ENCODE measurements at places on chromosomes 12 and 14.
A peak's percentile ranks its signal among the peaks of the same experiment; 100 is the strongest.

DNA sequence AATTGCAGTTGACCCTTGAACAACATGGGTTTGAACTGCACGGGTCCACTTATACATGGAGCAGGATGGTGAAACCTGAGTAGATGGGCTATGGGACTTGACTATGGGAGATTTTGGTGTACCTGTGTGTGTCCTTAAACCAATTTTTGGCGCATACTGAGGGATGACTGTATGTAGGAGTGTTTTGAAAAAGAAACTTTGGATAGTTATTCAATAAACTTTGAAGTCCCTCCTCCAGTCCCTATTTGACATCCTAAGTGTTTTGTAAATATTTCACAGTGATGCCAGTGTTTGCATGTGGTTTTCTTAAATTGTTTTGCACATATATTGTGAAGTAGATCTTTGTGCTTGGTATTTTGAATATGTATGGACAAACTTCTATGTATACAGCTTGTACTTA, 12.4 kb downstream of the KTN1 start:
- no peak for DNase-seq

DNA sequence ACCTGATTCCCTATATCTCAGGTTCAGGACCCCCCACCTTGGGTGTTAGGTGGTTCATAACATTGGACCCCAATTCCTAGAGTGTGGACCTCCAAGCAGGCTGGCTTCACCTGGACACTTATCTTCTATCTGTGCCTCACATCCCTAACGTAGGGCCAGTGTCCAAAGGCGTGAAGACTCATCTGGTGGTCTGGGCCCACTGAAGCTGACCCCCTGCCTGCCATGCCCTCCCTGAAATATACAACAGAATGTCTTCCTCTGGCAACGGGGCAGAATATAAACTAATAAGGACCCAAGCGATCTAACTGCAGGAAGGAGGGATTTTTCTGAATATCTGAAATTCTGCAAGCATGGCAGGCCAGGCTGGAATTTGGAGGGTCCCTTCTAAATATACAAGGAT, 5.6 kb downstream of the HOXC13 start:
- no peak for DNase-seq

DNA sequence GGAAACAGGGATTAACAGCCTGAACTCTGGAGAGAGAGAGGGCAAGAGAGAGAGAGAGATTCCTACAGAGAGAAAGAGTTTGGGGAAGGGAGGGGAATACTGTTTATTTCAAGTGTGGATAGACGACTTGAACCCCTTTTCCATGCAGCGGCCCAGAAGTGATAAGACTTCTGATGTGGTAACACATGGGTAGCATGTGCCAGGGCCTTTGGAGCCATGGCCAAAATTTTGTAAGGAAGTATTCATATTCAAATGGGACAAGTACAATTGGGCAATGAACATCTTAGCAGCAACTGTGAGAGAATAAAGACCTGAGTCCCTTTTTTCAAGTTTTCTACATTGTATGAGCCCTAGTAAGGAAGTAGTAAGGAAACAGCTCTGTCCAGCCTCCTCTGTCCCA, 42.4 kb upstream of the CCDC196 start:
- DNase-seq = no peak

DNA sequence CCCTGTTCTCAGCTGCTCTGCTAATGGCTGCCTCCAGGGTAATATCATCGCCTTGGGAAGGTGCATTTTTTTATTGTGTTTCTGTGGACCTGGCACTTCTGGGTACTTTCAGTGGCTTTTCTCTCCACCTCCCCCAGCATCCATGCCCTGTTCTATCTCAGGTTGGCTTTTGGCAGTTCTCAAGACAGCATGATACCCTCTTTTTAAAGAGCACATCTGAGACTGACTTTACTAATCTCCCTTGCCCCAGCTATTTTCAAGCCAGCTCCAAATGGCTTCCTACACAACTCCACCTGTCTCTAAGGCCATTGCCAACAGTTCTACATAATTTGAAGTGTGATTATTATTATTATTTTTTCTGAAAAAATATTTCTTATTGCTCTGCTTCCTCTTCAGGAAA, 39.1 kb downstream of the CCDC175 start:
- no peak for DNase-seq

DNA sequence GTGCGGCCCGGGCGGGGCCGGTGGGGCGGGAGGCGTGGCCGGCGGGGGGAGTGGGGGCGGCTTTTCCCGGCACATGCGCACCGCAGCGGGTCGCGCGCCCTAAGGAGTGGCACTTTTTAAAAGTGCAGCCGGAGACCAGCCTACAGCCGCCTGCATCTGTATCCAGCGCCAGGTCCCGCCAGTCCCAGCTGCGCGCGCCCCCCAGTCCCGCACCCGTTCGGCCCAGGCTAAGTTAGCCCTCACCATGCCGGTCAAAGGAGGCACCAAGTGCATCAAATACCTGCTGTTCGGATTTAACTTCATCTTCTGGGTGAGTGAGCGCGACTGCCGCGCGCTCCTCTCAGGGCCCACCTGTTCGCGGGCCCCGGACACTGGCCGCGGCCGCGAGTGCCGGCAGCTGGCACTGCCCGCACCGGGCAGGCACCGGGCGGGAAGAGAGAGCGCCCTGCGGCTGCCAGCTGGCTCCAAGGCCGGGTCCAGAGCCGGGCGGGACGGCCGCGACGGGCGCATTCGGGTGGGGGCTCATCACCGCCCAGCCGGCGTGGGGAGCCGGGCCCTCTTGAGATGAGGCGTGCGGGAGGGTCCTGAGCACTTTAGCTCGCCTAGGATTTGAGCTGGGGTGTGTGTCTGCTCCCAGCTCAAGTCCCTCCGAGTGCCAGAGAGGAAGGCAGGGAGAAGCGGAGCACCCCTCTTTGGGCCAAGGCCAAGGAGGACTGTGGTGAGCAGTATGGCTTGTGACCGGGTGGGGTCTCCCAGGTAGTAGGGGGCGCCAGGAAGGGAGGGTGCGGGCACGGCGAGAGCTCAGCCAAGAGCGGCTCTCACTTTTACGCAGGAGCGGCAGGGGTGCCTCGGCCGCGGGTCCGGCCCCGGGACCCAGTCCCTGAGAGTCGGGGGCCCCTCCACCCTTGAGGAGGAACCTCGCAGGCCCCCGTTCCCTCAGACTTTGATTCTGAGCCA, at the start of gene CD9:
Gene CD9 (plus strand): TSS at position 145 of the 957 bp plus-strand sequence. CDS start 100 bp downstream, at position 245.
- no peak for DNase-seq

DNA sequence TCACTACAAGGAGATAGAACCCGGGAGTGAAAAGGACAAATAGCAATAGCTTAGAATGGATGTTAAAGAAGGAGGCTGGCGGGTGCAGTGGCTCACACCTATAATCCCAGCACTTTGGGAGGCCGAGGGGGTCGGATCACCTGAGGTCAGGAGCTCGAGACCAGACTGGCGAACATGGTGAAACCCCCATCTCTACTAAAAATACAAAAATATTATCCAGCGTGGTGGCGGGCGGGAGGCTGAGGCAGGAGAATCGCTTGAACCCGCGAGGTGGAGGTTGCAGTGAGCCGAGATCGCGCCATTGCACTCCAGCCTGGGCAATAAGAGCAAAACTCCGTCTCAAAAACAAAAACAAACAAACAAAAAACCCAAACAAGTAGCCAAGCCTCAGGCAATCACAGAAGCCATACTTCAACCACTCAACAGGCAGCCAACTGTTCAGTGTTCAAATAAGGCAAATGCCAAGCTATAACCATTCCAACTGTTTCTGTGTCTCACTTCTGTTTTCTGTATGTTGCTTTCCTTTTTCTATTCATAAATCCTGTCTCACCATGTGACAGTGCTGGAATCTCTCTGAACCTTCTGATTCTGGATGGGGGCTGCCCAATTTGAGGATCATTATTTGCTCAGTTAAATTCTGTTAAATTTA, 3.9 kb upstream of the SPTLC2 start:
- no peak for DNase-seq

DNA sequence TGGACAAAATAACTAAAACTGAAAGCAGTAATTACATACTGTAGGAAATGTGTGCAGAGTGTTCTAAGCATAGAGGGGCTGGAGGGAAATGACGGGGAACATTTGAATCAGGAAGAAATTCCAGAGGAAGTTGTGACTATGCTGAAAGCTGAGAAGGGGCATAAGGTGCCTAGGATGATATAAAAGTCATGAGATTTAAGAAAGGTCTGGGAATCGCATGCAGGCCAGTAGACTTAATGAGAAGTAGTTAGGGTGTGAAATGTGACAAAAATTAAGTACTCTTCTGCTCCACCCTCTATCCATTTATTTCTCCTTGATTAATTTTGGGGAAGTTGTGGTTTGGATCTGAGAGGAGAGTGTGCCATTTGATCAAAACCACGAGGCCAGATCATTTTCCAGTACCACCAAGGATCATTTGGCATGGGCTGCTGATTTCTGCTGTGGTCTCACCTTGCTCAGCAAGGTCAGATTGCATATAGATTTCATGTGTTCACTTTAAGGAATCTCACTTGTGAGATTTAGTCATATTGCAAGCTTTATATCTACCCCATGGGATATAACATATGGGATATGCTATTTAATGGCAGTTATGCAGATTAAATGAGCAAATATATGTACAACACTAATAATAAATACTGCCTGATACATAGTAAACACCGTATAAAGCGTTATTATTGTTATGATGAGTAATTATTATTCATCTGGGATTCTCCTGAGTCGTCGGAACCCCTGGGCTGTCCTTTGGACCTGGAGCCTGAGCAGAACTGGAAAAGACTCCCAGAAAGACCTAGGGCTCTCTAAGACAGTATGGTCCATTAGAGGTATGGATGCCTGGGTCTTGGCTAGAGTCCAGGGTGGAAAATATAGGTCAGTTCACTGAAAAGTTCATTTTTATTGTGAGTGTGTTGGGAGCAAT, 72.3 kb downstream of the SRGAP1 start:
- DNase-seq = peak; percentile 48

- no peak for DNase-seq
Observed at GRCh38 chr12:111436266-111436665, 30.5 kb downstream of the SH2B3 start.

DNA sequence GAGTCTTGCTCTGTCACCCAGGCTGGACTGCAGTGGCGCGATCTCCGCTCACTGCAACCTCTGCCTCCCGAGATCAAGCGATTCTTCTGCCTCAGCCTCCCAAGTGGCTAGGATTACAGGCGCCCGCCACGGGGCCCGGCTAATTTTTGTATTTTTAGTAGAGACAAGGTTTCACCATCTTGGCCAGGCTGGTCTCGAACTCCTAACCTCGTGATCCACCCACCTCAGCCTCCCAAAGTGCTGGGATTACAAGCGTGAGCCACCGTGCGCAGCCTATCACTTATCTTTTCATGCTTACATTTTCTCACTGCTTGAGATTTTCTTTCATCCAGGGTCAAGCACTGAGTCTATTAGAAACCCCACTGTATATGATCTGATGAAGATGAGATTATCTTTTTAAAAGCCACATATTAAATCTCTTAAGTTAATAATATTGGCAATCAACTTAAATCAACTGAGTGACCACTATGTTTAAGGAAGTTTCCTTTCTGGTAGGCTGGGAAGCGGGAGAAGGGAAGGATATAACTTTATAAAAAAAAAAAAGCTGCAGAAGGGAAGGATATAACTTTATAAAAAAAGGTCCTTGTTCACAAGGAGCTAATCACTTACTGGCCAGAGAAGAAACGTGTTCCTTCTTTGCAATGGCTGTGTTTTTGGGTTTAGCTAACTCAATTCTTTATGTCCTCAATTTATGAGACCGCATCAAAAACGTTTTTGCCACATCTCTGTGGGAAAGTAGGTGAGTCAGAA, 1.3 kb upstream of the MDM2 start:
- no peak for DNase-seq

- no peak for DNase-seq
Observed at GRCh38 chr12:49079793-49080192, 10.0 kb upstream of the RHEBL1 start.

DNA sequence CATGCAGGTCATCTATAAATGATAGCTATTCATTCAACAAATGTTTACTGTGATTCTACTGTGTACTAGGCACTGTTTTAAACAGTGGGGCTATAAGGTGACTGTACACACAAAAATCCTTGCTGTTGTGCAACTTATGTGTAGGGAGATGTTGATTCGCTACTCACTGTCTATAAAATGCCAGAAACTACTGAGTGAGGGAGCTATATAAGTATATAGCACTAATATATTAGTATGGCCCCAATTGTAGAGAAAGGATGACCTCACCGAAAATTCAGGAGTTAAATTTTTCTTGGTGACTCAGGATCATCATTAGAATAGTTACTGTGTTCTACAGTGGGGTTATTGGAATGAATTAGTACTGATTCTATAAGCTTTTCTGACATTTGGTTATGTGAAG, 117.4 kb downstream of the TGFB3 start:
- peak; percentile 93 for DNase-seq

GRCh38 chr12:69792533-69792932, 32.5 kb upstream of the MYRFL start:
- DNase-seq = no peak

- DNase-seq = no peak
Observed at GRCh38 chr12:67618303-67618702, 30.2 kb upstream of the DYRK2 start.

DNA sequence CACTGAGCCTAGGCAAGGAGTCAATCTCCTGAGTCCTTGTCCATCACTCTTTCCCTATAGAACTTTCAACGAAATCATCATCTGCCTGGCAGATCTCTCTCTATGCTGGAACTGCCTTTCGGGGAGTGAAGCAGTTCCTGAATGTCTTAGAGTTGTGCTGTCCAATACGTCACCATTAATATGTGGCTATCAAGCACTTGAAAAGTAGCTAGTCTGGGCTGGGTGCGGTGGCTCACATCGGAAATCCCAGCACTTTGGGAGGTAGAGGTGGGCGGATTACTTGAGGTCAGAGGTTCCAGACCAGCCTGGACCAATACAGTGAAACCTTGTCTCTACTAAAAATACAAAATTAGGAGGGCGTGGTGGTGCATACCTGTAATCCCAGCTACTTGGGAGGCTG, 35.1 kb downstream of the NRDE2 start:
- DNase-seq = no peak

GRCh38 chr12:71718611-71719010, 32.7 kb downstream of the TMEM19 start:
- no peak for DNase-seq

- DNase-seq = no peak
Observed at GRCh38 chr14:53020193-53020932, 69.5 kb upstream of the FERMT2 start.

GRCh38 chr12:98983647-98984046, 338.6 kb downstream of the APAF1 start:
- no peak for DNase-seq

DNA sequence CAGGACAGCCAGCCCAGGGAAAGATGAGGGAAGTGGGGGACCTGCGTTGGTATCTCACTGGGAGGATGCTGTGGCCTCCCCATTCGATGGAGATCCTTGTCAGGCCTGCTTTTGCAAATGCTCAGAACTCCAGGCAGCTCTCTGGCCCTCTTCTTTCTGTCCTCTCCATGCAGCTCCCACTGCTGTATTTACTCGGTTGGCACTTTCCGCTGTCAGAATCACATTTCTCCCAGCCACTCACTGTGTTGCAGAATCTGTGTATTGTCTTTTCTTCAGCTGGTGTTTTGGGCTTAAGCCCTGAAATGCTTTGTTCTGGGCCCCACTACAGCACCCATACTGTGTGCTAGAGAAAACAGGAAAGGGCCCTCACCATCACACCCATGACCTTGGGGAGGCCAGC, 401.1 kb downstream of the RGS6 start:
- no peak for DNase-seq

GRCh38 chr14:52457411-52457810, 94.9 kb downstream of the TXNDC16 start:
- no peak for DNase-seq

- DNase-seq = no peak
Observed at GRCh38 chr14:94375552-94376107, 12.8 kb downstream of the SERPINA1 start.
